ENCODE measurements at places on chromosomes 11 and 22.

GRCh38 chr22:22817468-22818201, 70.0 kb upstream of the IGLL5 start:
- no peak for DNase-seq

GRCh38 chr22:30227438-30228228, 18.9 kb downstream of the LIF start:
- no peak for DNase-seq

- no peak for DNase-seq
Observed at GRCh38 chr11:71530602-71531001, 3.5 kb downstream of the KRTAP5-7 start.

GRCh38 chr22:30795118-30795517, 100.4 kb downstream of the OSBP2 start:
- no peak for DNase-seq

DNA sequence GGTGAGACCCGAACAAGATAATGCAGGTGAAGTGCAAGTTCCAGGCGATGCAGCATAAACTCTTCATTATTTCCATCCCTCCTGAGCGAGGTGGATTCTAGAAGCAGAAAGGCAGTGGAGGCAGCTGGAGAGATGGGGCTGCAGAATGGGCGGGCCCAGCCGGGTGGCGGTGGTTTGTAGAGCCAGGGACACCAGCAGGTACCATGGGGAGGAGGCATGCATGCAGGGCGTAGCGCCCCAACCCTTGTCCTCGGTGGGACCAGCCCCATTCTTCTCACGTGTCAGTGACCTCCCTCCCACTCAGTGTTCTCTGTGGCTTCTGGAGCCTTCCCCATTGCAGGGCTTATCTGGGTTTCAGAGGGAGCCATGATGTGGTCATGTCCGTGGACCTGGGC, 38.0 kb downstream of the MPPED1 start:
- DNase-seq, result no peak

- no peak for DNase-seq
Observed at GRCh38 chr11:105975128-105975527, 46.9 kb downstream of the MSANTD4 start.

- no peak for DNase-seq
Observed at GRCh38 chr11:92728628-92729027, 240.8 kb upstream of the MTNR1B start.

GRCh38 chr11:46248289-46249102, 29.0 kb upstream of the CREB3L1 start:
- no peak for DNase-seq

DNA sequence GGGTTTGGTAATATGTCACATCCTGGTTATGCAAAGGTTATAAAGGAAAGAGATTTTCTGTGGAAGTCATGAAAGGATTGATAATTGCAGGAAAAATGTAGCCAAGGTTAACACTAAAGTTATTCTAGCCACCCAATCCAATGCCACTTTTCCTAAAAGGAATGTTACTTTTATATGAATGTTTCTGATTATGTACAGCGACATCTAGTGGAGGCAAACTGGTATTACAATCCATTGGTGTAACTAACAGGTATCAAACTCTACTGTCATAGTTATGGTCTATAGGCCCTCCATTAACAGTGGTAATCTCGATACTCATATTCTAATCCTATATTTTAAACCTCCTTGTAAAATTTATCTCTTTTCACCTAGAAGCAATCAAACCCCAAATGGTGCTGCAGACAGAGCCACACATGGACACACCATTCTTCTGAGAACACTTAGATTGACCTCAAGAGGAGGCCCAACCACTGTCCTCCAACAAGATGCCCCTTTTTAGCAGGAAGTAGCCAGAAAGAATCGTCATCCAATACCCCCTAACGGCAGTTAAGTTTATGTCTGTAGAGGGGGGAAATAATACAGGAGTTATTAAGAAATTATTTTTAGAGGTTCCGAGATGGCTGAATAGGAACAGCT, 74.9 kb upstream of the RAG2 start:
- DNase-seq, result no peak

DNA sequence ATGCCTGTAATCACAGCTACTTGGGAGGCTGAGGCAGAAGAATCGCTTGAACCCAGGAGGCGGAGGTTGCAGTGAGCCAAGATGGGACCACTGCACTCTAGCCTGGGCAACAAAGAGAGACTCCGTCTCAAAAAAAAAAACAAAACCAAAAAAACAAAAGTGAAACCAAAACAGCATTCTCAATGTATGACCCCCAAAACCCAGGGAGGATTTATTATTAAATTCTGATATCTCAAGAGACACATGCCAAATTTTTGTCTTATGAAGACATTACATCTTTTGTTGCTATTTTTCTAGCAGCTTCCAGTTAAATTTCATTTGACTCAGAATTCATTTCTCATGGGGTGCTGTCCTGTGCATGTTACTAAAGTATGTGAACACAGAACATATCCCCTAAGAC, 3.0 kb upstream of the YPEL4 start:
- no peak for DNase-seq

GRCh38 chr22:34429314-34429713, 509.0 kb upstream of the LARGE1 start:
- no peak for DNase-seq

- DNase-seq, result no peak
Observed at GRCh38 chr11:87600938-87601337, 563.2 kb downstream of the TMEM135 start.

DNA sequence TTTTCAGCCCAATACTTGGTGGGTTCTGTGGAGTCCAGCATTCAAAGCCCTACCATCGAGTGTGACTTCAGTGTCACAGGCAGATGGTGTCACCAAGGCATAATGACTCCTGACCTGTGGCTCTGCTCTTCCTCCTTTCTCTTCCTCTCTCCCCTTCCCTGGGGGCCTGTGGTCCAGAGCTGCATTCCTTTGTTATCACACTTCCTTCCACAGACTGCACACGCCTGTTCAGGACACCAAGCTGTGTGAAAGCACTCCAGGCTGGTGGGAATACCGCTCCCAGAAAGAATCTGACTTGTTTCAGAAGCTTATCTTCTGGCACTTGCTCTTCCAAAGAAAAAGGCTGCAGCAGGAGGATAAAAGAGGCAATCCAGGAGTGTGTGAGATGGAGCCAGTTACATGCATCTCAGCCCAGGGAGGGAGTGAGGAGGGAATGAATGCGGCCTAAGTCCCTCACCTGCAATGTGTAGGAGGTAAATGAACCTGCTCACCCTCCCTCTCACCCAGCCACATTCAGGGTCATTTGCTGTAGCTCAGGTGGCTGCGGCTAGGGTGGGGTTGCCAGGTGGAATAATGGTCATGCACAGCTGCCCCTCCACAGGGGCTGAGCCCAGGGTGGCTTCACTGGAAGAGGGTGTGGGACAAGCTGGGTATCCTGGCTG, 79.3 kb downstream of the ADAMTS15 start:
- DNase-seq, result no peak

DNA sequence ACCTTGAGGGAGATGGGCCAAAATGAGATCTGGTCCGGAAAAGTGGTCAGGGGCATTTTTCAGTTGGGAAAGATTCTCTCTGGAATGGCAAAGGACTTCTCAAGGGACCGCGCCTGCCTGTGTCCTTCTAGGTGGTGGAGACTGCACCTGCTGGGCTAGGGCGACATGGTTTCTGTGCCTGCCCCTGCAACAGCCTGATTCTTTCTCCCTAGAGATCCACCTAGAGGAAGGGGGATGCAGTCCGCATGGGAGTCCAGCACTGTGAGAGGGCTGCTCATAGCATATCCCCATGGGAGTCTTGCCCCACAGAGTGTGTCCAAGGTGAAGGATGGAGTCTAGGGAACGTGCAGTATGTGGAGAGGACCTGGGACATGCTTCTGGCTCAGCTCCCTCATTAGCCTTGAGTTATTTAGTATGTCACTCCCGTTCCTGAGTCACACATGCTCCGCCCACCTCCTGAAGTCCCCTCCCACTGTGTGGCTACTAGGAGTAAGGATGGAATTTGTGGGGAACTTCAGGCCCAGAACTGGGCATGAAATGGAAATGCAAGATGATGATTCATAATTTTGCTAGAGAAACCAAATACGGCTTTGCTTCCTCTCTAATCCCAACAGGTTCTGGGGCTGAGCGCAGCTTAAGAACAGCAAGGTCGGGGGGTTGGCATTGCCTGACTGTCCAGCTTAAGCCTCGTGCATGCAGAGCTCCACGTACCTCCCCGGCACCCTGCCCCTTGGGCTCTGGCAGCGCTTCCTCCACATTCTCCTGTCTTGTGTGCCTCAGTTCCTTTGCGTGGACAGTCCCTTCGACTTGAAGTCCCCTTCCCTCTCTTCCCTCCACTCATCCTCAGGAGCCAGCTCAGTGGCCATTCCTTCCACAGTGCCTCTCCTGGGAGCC, 35.0 kb downstream of the GRIK4 start:
- DNase-seq, result no peak

GRCh38 chr11:46296528-46297448, 19.3 kb downstream of the CREB3L1 start:
- no peak for DNase-seq

GRCh38 chr22:29584975-29585374, 4.1 kb upstream of the NIPSNAP1 start:
- no peak for DNase-seq

GRCh38 chr11:16806791-16807190, 68.3 kb downstream of the C11orf58 start:
- DNase-seq, result no peak

GRCh38 chr11:17267576-17267975, 9.0 kb upstream of the NUCB2 start:
- DNase-seq, result no peak

- DNase-seq, result no peak
Observed at GRCh38 chr11:14655435-14655834, 11.8 kb downstream of the PDE3B start.

DNA sequence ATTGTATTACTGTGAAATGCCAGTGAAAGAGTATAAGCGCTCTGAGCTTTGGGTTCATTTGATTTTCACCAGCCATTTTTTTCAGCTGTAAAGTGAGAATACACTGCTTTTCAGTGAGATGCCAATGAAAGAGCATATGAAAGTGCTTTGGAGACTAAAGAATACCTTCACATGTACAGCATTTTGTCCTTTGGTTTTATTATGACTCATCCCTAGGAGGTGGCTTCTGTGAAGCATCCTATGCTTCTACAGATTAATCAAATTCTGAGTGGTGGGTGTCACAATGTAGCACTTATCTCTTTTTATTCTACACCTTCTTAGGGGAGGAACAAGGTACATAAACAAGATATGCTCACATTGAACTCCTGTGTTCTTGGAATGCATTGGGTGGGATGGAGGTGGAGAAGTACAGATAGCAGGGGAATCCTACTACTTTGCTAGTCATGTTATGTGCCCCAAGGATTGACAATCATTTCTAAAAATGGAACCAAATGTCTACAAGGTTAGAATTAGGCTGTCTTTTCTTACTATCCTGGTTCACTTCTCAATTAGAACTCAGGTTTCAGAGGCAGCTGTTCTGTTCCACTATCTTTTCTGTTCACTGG, 18.7 kb downstream of the TRIM44 start:
- DNase-seq, result peak; percentile 33

GRCh38 chr22:35995348-35995747, 33.3 kb downstream of the RBFOX2 start:
- no peak for DNase-seq
